H9 (cell line): ENCODE measurements at places on chromosomes 12 and 14. TPM values are rescaled to one million over a fixed set of nuclear protein-coding genes. Genes with fewer than 3 reads are reported as not detected.

- no peak for DNase-seq
Observed at GRCh38 chr12:45668641-45669040, 60.9 kb upstream of the ARID2 start.

DNA sequence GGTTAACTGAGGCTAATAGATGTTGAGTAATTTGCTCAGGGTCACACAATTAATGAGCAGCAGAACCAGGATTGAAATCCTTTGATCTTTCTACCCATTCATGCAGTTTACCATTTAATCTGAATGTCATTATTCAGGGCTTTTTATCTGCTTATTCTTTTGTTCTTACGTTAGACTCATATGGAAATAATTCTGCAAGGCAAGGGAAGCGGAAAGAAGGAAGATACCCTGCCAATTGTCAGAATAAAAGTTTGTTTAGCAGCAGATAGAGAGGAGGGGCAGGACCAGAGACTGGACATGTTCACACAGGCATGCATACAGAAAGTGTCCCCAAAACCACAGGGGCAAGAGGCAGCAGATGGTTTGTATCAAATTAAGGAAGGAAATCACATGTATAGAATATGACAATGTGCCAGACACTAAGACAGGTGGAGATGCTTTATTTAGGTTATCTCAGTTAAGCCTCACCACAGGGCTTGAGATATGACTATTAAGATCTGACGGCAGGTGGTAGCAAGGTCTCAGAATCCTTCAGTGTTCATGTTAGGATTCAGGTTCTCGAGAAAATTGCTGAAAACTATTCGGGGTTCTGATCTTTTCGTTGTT lies 29.8 kb downstream of the BRMS1L start:
- DNase-seq: no peak

GRCh38 chr12:112916270-112916669 lies 9.5 kb downstream of the OAS1 start:
- DNase-seq: no peak

DNA sequence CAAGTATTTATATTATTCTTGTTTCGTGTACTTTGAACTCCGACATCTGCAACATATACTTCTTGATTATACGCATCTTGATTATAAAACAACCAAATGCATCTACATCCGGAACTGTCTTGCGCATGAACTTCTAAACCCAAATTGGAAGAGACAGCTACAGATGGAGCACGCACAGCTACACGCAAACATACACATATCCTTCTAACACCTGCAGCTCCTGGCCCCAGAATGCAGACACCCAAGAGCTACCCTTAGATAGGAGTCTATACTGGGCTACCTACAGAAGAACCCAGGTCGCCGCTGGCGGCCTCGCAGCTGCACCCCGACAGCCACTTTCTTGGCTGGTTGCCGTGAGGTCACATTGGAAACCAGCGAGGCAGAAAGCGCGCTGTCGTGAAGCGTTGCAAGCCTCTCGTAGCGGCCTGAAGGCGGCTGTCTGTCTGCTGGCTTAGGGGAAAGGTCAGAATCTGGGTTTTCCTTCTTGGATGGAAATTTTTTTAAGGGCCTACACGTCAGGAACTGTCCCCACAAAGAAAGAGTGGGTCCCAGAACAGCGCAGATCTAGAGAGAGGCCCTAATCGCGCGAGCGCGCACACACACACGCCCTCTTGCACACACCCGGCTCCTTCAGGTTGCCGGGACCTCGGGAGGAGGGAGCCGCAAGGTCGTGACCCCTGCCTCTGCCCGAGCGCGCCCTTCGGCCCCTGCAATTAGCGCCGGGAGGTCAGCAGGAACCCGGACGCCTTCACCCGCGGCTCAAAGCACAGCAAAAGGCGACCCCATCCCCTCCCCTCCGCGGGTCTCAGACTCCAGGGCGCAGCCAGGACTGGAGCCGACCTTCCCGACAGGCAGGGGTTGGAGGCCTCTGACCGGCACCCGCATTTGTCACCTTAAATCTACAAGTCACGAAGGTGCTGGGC lies 17.0 kb downstream of the TBX3 start:
- DNase-seq: peak; percentile 63

DNA sequence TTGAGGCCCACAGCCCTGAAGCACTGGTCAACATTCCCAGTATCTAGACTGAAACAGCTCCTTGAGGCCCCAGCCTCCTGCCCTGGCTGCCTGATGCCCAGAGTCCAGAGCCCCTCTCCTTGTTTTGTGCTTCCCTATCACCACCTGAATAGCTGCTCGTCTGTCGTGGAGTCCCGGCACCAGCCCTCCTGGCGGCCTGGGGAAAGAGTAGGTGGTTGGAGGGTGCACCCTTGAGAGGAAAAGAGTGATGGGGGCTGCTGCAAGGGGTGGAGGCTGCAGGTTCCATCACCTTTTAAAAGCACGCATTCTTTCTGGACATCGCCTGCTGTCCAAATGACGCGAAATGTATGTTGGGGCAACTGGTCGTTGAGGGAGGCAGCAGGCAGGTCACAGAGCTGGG lies 3.2 kb downstream of the RABGGTA start:
- no peak for DNase-seq

- no peak for DNase-seq
Observed at GRCh38 chr14:96092936-96093335, 53.8 kb downstream of the C14orf132 start.

GRCh38 chr14:53855127-53855526 lies 101.5 kb downstream of the BMP4 start:
- DNase-seq: no peak

- no peak for DNase-seq
Observed at GRCh38 chr14:50312734-50313054, 570 bp downstream of the DMAC2L start.

- DNase-seq: no peak
Observed at GRCh38 chr14:42028607-42029006, 421.9 kb downstream of the LRFN5 start.

DNA sequence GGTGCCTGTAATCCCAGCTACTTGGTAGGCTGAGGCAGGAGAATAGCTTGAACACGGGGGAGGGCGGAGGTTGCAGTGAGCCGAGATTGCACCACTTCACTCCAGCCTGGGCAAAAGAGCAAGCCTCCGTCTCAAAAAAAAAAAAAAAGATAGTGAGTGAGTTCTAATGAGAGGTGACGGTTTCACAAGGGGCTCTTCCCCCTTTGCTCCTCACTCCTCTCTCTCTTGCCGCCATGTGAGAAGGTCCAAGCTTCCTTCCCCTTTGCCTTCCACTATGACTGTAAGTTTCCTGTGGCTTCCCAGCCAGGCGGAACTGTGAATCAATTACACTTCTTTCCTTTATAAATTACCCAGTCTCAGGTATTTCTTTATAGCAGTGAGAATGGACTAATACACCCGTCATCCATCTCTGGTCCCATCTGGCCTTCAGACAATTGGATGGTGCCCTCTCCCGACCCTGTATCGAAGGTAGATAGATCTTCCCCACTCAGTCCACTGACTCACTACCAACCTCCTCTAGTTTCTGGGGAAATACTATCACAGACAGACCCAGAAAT lies 27.0 kb upstream of the RCOR1 start:
- DNase-seq: no peak

DNA sequence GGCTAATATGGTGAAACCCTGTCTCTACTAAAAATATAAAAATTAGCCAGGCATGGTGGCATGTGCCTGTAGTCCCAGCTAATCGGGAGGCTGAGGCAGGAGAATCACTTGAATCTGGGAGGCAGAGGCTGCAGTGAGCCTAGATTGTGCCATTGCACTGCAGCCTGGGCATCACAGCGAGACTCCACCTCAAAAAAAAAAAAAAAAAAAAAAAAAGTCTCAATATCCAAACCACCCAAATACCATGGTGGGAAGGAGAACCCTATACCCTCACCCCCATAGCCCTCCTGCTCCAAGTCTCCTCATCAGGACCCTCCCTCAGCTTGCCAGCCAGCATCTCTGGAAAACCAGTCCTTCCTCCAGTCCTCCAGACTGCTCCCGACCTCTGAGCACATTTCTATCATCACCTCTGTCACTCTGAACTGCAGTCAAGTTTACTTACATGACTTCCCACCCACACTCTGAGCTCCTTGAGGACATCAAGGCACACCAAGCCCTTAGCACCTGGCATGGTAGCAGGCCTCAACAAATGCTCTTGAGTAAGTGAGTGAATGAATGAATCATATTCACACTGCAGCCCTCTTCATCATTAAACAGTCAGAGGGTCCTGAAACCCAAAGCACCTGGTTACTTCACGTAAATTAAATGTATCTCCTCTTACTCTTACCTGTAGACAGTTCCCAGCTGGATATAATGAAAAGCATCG lies 35.2 kb downstream of the NT5DC3 start:
- DNase-seq: no peak

DNA sequence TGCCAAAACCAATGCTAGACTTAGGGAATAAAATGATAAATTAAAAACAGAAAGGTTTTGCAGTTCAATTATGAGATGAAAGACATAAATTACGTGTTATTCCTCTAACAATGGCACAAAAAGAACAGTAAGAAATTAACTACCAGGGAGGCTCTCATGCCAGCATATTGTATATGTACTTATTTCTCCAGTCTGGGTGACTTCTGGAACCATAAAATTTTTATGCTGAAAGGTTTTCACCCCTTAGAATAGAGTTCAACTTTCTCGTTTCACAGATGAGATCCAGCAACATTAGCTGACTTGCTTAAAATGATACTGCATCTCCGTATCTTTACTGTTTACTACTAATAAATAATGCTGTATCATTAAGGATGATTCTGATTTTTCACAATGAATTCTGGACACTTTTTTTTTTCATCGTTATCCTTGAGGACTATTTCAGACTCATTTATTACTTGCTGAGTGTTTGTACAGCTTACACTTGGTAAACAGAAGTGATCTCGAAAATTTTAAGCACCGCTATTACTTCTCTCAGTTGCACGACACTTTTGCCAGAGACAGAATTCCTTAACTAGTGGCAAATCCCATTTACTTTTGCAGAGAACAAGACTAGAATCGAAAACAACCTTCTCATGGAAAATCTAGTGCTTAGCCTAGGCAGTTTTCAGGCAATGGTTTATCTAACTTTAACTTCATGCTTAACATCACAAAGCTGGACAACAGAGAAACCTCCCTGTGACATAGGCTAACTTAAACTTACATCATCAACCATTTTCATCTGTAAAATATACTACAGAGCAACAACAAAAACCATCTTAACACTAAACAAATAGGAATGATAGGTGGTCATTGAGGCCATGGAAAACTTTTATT lies 2.7 kb downstream of the RSRC2 start:
- DNase-seq: no peak

GRCh38 chr12:48973941-48974673 lies 2.6 kb upstream of the WNT10B start:
- DNase-seq: peak; percentile 83

GRCh38 chr14:84492685-84493084 lies 1037.3 kb upstream of the FLRT2 start:
- DNase-seq: no peak

- DNase-seq: peak; percentile 76
Observed at GRCh38 chr14:82872494-82872893, 1338.8 kb upstream of the SEL1L start.

DNA sequence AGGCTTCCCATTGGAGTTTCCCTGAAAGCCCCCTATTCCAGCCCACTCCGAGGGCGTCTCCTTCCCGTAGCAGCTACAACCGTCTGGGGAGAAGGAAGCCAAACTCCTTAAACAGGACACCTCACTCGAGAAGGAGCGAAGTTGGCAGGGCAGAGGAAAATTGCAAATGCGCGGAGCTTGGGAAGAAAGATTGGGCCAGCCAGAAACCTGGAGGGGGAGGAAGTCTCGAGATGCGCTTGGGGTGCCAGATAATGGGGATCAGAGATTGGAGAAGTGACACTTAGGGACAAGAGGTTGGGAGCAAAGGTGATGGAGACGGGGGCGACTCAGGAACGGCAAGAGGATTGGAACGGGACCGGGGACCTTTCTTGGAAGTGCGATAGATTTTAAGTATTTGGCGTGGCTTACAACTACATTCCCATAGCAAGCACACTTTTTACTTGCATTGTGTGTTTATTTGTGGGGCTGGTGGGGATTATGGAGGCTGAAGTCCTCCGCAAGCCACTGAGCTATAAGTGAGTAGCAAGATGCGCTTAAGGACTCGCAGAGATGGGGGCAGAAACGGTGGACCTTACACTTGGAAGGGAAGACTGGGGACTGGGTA lies 926 bp downstream of the HRK start:
- peak; percentile 38 for DNase-seq

GRCh38 chr12:68587448-68587873 lies 23.2 kb upstream of the RAP1B start:
- DNase-seq: no peak

- peak; percentile 76 for DNase-seq
Observed at GRCh38 chr12:32983968-32984367, 87.4 kb upstream of the PKP2 start.

DNA sequence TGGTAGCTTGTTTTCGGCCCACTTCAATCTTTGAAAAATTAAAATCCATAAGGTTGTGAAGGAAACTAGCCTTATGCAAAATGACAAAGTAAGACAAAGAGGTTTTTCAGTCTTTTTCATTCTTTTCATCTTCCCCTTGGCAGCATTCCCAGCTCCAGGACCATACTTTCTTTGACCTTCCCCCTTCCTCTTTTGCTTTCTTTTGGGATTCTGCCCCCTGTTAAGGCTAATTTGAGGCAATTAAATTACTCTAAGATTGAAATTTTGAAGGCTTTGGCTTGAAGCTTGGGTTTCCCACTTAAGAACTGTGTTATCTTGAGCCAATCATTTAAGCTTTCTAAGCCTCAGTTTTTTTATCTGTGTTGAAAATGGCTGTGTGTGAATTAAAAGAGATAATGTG lies 124.9 kb downstream of the DACT1 start:
- no peak for DNase-seq

DNA sequence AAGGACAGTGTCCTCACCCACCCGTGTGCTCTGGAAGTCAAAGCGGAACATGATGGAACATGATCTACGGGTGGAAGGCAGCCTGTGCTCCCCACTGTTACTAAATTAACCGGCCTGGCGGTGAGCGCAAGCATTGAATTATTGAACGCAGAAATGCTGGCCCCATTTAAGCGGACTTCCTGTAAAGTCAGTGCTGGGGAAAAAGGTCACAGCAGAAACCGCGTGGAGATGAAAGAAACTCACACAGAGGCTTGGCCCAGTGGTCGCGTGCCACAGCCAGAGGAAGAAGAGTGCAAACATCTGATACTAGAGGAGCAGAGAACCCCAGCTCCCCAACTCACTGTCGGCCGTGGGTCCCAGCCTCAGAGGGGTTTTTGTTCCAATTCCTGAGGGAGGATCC lies 321.2 kb downstream of the ADGRD1 start:
- DNase-seq: no peak

AKAP3 gene
- 1.3 TPM in 2 replicates for total RNA-seq

KRT4 gene
- not detected in 2 replicates for total RNA-seq

RAB35 gene
- total RNA-seq: 60.0 and 60.6 TPM in 2 replicates

IL26 gene
- not detected in 2 replicates for total RNA-seq

FGF23 gene
- 0.13 and 0.24 TPM in 2 replicates for total RNA-seq

FBLN5 gene
- 1.0 and 1.3 TPM in 2 replicates for total RNA-seq

COCH gene
- total RNA-seq: 25.8 and 26.0 TPM in 2 replicates

CLEC14A gene
- not detected in 2 replicates for total RNA-seq
